Activated CD4-positive, CD25-positive, alpha-beta regulatory T cell treated with anti-CD3 and anti-CD28 coated beads, Interleukin-2, amount 50 U/mL, for 16 hours (primary cell): ENCODE measurements at places on chromosomes 6 and 20.

DNA sequence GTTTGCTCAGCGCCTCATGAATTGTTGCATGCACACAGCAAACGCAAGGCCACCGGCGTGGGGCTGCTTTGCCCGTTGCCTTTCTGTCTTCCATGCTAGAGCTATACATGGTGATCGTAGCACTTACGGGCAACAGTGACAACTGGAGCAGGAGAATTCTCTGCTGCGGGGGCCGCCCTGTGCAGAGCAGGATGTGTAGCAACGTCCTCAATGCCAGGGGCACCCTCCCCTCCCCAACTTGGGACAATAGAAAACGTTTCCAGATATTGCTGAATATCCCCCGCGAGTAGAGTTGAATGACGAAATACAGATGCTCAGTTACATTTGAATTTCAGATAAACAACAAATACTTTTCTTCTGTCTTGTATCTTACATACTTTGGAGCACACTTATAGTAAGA lies 198.7 kb downstream of the TFAP2C start:
- no peak for DNase-seq

- no peak for DNase-seq
These were observed 56.5 kb downstream of the GMDS start for GRCh38 chr6:2188856-2189384.

DNA sequence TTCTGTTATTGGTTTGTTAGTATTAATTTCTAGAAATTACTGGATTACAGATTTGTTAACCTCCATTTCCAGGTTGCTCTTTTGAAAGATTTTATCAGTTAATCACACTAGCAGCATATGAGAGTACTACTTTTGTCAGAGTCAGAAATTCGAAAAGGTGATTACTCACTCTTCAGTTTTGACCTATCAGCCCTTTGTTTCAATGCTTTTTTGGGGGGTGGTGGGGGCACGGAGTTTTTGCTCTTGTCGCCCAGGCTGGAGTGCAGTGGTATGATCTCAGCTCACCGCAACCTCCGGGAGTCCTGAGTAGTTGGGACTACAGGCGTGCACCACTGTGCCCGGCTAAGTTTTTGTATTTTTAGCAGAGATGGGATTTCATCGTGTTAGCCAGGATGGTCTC lies 149.2 kb downstream of the JARID2 start:
- no peak for DNase-seq

DNA sequence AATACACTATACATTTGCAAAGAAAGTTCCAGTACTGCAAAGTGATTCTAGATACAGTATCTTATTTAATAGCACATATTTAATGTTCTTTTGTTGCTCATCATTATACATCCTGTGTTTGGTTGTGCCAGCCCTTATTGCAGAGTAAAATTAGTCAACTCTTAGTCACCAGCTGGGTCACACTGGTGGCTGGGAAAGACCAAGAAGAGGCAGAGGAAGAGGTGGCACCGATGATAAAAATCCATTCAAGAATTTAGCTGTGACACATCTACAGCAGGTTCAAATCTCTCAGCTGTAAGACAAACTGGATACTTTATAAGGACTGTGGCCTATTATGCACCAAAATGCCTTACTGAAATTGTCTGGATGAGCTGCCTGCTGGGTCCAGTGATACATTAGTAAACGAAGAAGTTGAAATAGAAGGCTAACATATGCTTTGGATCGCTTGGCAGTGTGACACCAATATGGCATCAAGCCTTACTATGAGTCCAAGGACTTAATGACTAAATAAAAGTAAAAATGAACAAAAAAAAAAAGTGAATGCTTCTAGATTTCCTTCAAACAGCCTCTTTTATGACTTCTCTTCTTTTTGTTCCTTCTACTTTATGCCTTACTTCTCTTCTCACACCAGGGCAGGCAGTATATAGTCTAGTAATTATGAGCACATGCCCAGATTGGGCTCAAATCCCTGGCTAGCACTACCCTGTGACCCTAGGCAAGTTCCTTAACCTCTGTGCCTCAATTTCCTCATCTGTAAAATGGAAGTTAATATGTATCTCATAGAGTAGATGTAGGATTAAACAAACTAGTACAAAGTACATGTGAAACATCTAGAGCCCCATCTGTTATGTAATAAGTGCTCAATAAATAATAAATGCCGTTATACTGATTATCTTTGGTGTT lies 29.4 kb upstream of the RNF8 start:
- no peak for DNase-seq

DNA sequence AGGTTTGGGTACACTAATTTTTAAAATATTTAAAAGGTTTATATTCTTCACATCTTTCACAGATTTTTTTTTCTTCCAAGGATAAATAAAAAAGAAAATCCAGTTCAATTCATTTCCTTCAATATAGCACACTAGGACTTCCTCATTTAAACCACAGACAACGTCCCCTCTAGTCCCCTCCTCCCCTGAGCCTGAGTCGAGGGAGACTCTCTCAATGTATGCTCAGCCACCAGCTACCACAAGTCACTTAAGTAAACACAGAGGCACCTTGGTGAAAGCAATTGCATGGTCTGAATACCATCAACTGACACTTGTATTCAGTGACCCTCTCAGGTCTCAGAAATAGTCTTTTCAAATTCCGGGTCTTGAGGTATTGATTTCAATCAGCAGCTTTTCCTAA lies 88.6 kb downstream of the SIM1 start:
- DNase-seq, result no peak

GRCh38 chr20:21693322-21693721 lies 12.1 kb upstream of the PAX1 start:
- no peak for DNase-seq

GRCh38 chr6:118558464-118559217 lies 10.5 kb downstream of the PLN start:
- DNase-seq, result no peak

DNA sequence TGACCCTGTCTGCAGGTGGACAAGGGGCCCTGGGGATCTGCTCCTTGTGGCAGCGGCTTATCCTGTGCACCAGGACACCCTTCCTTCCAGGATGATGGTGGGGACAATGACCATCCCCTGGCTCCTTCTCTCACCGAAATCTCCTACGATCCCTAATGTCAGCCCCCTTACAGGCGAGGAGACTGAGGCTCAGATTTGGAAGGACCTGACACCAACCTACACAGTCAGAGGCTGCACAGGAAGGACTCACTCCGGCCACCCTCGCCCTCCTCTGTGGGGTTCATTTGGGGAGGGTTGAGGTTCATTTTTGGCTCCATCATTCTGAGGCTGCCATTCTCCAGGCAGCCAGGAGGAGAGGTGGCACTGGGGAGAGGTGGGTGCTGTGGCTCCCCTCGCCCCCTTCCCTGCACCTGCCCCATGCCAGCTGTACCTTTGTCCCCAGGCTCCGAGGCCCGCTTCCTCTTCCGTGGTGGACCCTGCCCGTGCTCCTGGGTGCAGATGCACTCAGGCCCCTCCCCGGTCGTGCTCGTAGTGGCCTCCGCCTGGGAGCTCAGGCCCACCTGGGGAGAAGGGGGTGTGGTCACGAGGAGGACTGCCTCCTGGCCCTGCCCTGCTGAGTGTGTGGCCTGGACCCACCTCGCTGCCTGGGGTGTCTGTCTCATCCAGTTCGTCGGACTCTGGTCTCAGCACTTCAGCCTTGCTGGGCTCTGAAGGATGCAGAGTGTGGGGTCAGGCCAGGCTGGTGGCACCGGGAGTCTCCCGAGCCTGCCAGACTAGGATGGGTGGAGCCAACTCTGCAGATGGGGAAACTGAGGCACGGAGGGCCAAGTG lies 5.3 kb upstream of the CABLES2 start:
- no peak for DNase-seq

GRCh38 chr6:11224966-11225463 lies 7.5 kb downstream of the NEDD9 start:
- DNase-seq, result no peak

- no peak for DNase-seq
These were observed 108.2 kb upstream of the LOC128125822 start for GRCh38 chr6:63464060-63464459.

GRCh38 chr20:7291323-7291943 lies 523.9 kb downstream of the BMP2 start:
- DNase-seq, result no peak

DNA sequence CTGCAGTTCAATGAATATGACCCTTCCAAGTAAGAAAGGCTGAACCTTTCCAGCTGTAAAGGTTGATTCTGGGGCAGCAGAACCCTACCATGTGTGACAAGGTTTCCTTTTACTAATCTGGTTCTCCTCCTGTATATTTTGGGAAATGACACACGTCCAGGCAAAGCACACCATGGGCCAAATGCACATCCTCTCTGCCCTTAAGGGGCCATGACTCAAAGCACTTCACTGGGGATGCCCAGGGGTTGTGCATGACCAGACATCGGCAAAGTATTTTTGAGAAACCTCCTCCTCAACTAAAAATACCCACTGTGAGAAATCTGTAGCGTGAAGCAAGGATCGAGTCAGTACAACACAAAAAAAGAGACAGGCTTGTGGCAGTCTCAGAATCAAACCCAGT lies 174.7 kb downstream of the BACH2 start:
- DNase-seq, result no peak

DNA sequence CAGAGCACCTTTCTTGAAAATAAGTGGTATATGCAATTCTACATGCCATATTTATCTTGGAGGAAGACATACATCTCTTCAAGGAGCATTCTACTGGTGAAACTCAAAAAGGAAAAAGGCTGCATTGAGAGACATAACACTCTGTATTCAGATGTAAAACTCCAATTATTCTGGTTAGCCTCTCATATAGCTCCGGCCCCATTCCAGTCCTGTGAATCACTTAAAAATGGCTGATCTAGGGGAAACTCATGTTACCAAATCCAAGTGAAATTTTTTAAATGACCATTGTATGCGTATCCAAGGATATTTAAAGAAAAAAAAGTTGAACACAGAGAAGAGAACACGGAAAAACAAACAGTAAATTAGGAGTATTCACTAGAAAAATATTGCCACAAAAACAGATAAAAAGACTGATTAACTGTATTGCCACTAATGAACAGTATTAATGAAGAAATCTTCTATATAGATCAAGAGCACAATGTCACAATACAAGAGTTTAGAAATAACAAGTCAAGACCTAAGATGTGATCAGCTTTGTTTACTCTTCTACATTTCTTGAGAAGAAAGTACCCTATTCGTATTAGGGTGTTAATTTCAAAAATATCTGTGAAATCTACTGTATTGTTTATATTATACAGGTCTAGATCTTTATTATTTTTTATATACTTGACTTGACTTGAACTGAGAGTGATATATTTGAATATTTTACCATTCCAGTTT lies 124.5 kb upstream of the GJE1 start:
- DNase-seq, result no peak

DNA sequence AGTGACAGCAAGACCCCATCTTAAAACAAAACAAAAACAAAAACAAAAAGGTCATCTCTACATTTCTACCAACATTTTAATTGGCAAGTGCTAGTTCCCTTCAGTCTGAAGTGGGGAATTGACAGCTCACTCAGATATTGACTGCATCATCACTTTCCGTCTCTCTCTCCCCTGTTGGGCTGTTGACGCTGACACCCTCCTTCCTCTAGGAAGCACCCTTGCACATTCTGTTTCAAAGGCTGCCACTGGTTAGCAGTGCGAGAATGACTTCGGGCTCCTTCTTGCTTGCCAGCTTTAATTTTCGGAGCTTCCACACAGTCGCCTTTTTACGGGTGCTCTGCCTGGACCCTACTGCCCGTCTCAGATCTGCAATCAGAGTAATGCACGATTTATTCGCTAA lies 96.6 kb upstream of the INSM1 start:
- DNase-seq, result no peak

DNA sequence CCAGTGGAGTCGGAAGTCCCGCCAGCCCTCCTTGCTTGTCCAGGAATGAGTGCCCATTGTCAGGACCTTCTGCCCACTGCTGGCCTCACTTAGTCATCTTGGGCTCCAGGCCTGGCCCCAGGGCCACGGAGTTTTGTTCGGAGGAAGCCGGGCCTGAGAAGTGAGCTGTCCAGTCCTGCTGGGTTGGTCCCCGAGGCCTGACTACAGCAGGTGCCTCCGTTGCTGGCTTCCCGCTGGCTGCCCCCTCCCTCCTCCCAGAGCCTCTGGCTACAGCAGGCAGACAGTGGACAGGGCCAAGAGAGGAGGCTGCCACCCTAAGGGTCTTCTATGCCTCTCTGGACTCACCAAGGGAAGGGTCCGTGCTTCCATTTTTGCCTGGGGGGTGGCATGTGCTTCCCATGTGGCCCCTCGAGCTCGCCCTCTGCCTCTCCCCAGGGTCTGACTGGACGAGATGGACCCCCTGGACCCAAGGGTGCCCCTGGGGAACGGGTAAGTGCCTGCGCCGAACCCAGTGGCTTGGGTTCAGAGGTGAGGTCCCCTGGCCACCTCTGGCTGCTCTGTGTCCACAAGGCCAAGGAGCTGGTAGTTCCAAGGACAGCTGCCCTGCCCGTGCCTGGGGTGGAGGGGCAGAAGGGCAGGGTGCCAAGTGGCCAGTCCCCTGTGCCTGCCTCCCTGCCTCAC lies 2.8 kb downstream of the COL9A3 start:
- DNase-seq, result no peak

DNA sequence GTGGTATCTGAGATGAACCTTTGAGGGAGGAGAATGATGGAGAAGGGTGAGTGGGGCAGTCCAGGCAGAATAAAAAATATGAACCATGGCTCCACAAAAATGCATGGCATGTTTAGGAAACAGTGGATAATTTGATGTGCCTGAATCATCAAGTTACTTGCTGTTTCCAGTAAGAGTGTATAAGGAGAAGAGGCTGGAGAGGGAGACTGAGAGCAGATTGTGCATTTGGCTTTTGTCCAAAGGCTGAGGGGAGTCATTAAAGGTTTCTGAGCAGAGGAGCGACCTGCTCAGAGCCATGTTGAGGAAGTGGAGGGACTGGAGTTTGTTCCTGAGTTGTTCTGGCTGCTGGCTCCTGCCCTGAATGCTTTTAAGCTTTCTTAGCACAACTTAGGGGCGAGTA lies 6.1 kb downstream of the MMP24 start:
- no peak for DNase-seq

- no peak for DNase-seq
These were observed 33.4 kb downstream of the SPDEF start for GRCh38 chr6:34522761-34523160.

- no peak for DNase-seq
These were observed 46.3 kb downstream of the CYP39A1 start for GRCh38 chr6:46606338-46606737.

DNA sequence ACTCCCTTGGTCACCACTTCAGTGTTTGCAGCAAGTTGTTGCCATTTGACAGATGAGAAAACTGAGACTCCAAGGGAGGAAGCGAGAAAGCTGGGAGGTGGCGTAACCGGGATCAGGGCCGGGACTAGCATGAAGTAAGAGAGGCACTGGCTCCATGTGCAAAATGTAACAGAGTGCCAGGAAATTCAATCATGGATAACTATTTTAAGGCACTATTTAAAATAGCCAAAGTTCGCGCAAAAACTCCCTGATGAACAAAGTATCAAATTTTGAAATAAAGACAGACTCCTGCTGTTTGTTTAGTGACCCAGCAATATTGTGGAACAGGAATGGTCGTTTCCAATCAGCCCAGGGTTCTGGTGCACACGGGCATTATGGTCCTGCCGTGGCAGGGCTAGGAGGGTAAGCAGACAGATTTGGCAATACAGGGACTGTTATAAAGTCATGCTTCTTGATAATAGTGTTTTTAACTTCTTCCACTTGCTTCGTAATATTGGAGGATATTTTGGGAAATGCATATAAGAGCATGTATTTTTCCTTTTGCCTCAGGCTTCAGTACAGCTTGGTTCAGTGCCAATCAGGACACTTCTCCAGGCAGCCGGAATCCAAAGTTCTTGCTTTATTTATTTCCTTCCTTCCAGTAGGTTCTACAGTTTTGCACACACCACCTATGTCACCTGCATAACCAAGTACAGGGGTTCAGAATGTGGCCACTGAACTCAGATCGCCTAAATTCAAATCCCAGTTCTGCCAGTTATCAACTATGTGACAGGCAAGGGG lies 141.6 kb downstream of the EYA2 start:
- no peak for DNase-seq

GRCh38 chr20:44856442-44856841 lies 29.1 kb upstream of the YWHAB start:
- DNase-seq, result no peak
